Stimulated activated CD8-positive, alpha-beta memory T cell treated with anti-CD3 and anti-CD28 coated beads, Interleukin-15, amount 100 ng/mL, for 1 hour (primary cell): ENCODE measurements at places on chromosomes 4 and X.

DNA sequence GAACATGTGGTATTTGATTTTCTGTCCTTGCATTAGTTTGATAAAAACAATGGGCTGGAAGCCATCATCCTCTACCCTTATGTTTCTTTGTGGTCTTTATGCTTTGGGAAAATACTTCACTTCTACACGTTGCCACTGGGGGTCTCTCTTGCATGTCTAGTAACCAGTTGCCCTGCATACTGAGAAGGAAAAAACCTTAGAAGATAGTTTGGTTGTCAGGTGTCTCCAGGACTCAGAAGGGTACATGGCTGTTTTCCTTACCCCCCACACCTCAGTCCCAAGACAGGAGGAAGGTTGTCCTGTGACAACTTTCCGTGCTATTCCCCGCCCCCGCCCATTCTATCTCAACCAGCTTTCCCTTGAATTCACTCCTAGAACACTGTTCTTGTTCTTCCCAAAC lies 62.1 kb upstream of the LANCL3 start:
- DNase-seq = no peak

DNA sequence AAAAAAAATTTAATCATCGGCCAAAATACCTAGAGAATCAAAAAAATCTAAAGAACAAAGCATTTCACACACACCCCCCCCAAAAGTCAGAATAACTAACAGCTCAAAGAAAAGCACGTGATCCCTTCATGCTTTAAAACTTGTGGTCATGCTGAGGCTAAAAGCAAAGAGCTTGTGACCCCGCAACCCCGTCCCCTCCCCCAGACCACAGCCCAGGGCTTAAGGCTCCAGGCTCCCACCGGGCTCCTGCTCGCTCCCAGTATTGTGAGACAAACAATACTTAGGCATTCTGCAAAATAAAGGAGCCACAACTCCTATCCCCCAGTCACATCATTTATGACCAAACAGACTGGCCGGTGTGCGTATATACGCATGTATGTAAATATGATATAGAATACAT lies 62.1 kb upstream of the CCDC160 start:
- DNase-seq = no peak

DNA sequence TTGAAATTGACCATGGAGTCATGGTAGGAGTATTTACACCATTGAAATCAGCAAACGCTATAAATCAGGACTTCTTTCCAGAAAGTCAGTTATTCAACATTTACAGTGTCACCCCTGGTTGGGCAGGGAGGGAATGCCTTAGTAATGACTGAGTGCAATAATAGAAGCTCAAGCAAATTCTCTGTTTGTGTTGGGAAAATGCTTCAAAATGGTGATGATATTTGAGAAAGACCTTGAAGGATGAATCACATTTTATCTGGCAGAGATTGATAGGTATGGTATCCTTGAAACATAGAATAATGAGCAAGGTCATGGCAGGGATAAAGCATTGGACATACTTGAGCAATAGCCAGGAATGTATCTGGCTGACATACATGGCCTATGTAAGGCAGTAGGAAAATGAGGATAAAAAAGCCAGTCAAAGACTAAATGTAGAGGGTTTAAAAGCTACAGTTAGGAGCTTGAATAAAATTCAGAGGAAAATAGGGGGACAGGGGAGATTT lies 248.7 kb downstream of the FMR1NB start:
- no peak for DNase-seq

GRCh38 chr4:165839615-165840333 lies 33.3 kb upstream of the TLL1 start:
- DNase-seq = no peak

DNA sequence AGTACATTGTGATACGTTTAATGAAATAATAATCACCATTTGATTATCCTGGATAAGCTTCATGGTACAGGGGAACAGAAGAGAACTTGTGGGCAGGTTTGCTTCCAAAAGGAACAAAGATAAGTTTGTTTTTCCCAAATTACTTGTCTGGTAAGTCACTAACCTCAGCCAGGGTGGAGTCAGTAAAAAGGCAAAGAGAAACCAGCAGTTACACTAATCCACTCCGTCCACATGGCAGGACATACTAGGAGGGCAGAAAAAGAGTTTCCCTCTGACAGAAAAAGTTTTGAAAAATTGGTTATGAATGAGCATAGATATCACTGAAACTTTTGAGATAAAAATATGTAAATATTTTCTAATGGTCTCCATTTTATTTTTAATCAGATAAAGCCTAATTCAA lies 285.9 kb downstream of the IL15 start:
- DNase-seq = no peak

GRCh38 chr4:145307120-145307519 lies 126.7 kb upstream of the OTUD4 start:
- DNase-seq = no peak

- no peak for DNase-seq
These were observed 523.1 kb downstream of the IQCM start for GRCh38 chr4:149292425-149293007.

DNA sequence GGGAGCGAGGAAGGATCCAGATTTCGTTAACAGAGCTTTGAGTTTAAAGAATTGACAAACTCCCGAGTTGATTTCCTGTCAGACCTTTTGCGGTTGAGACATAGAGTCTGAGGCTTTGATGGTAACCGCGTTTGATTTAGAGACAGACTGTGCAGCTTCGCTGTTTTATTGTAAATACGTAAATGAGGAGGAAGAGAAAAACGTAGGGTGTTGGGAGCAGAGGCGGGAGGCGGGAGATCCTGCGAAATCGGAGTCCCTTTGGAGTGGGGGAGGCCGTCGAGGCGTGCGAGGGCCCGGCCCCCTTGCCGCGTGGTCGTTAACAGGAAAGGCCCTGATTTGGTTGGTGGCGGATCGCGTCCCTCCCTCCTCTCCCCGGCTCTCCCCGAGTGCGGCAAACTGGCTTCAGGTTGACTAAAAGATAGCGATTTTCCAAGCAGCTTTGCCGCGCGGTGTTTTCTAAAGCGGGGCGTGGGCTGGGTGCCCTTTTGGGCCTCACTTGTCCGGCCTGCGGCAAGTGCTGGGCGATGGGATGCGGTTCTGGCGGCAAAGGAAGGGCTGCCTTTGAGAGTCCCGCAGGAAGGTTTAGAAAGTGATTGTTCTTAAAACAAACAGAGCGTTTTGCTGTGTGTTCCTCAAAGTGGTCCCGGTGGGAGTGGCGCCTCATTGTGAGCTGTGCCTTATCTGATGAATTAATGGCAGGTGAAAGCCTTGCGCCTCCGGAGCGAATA lies 857 bp downstream of the SCML1 start:
- DNase-seq = peak; percentile 4

DNA sequence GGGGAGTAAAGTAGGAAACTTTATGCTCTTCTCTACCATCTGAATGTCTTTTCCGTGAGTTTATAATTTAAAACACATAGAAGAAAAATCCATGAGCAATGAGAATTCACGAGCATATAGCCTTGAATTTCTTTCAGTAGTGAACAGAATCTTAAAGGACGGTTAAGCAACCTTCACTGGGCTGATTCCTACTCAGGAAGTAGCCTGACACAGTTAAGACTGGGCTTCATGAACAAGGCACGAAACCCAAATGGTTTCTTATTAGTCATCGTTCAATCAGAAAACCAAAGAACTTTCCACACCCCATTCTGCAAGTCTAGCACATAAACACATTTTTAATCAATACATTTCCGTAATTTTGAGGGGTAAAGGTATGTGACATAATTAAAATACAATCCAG lies 95.8 kb downstream of the SH3KBP1 start:
- no peak for DNase-seq

DNA sequence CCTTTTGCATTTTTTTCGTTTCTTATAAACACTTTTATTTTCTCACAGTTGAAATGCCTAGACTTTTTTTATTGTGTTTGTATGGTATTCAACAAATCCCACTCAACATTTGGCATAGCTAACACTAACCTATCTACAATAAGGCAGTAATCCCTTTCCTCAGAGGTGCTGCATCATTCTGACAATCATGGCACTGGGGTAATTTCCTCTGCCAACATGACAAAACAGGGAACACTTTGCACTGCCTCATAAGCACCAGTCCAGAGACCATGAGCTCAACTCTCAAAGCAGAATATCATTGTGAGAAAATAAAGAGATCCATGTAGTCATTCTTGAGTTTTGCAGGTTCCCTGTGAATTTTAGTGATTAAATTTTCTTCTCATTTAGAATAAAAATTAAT lies 183.8 kb upstream of the INTU start:
- DNase-seq = no peak
